ENCODE measurements at places on chromosomes 6 and 20.

- DNase-seq, result no peak
Measured at GRCh38 chr20:2822073-2822472, 5.9 kb downstream of the TMEM239 start.

GRCh38 chr20:1225783-1226654 is at the start of gene RAD21L1:
Gene RAD21L1 (plus strand): TSS chr20:1226044. CDS start chr20:1228454, 2,410 bp downstream.
- peak; percentile 69 for DNase-seq

DNA sequence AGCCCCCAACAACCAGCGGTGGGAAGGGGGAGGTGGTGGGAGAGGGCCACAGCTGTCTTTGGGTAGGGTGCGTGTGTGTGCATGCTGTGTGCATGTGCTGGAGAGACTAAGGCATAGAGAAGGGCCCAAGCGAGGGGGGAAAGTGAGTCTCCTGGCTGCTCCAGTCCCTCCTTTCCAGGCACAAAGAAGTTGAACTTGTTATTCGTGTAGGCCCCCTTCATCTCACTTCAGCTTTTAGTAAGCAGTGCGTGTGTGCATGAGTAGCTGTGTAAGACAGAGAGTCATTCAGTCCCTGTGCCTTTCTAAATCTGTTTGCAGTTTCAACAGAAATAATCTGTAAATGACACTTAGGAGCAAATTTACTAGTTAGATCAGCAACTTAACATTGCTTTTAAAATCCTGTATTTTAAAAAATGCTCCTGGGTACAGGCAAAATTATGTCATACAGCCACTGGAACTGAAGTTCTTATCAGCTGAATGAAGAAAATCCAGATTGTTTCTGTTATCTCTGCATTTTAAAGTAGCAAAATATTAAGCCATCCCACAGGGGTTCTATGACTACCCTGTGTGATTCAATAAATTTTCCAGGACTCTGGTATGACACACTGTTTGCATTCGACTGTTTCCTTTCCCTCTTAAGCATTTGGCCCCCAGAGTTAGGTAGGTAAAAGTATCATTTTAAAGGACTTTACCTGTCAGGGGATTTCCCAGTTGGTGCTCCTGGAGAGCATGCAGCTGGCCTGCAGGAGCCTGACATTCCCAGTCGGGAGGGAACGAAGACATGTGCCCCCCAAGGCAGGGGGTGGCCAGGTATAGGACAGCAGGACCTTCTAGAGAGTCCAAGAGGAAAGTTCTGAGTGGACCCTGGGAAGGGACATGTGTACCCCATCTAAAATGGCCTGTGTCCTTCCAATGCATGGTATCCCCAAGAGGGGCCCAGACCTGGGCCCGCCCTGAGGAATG is 39.0 kb downstream of the MTRES1 start:
- DNase-seq, result no peak

DNA sequence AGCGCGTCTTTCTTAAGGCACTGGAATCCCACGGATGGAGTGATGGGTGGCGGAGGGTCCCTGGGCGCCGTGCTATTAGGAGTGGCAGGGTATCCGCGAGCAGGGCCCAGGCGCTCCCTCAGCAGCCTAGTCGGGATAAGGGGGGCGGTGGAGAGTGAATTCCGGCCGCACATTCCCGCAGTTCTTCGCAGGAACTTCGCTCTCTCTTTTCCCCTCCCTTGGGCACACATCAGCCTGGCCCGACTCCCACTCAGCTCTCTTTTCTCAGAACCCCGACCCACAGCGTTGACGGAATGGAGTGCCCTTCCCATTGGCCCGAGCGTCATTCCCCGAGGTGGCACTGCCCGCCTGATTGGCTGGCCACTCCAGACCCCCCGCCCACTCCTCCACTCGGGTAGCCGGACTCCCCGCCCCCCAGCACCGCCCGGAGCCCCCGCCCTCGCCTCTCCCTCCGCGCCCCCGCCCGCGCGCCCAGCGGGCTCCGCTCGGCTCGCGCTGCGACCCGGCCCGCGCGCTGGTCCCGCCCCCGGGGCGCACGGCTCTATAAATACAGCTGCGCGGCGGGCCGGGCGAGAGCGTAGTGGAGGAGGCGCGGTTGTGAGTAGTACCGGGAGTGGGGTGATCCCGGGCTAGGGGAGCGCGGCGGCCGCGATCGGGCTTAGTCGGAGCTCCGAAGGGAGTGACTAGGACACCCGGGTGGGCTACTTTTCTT is at the start of gene ID4:
Gene ID4, plus strand, starts transcription at position 572 of the 712 bp plus-strand sequence. CDS start 385 bp downstream, outside the sequence.
- no peak for DNase-seq

GRCh38 chr6:30686908-30687658 is 638 bp upstream of the PPP1R18 start:
- DNase-seq, result peak; percentile 88

DNA sequence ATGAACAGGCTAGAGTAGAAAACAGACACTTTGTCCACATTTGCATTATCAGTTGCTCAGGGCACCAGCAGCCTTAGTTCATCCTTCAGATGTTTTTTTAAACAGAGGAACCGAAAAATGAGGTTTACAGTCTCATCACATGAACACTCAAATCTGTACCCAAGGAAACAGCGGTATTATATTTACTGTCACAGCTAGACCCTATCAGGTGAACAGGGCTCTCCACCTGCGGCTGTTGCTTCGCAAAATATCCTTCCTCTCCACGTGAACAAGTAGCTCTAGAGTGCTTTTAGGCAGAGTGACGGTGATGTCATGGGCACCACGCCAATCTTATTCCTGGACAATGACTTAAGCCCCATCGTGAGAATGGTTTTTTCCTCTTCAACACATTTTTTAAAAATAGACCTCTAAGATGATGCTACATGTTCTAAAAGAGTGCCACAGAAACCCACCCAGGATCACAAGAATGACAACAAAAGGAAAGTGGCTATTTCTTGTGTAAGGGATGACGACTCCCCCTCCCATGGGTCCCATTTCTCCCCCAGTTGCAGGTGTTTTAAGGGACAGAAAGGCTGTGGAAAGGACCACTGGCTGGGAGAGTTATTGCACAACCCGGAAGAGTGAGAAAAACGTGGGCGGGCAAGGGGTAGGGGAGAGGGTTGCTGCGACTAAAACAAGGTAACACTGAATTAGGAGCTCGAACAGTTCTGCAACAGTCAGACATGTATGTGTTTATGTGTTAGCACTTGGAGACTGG is 77.7 kb downstream of the EFHC1 start:
- no peak for DNase-seq

DNA sequence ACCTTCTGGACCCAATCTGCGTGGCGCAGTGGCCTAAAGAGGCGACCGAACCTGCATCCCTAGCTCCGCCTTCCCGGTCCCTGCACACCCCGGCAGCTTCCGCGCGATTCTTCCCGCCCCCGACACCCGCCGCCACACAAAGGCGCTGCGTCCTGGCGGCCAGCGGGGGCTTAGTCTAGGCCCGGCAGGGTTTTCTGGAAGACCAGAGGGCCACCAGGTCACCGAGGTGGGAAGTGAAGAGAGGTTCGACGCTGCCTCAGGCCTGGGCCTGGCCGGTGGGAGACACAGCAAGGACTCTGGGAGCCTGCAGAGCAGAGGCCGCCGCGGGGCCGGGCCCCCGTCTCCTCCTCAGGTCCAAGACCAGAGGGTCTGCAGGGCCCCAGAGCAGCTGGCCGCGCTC is 154.9 kb downstream of the OR2B2 start:
- peak; percentile 69 for DNase-seq

DNA sequence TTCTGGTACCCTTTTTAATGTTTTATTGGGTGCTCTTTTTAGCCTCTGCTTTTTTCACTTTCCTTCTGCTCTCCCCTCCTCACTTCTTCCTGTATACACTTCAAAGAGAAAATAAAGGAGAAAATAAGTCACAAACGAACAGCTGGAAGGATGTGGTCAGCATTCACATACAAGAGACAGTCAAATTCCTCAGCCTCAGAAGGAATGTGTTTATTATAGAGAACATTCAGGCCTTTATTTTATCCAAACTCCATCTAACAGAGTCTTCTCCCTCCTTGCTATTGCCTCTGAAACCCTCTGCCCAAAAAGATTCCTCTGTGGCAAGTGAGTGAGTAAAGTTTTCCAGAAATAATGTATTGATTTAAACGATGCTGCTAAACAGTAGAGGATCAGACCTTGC is 490.4 kb downstream of the FRK start:
- no peak for DNase-seq

- DNase-seq, result no peak
Measured at GRCh38 chr6:162960679-162961457, 233.1 kb downstream of the PACRG start.

DNA sequence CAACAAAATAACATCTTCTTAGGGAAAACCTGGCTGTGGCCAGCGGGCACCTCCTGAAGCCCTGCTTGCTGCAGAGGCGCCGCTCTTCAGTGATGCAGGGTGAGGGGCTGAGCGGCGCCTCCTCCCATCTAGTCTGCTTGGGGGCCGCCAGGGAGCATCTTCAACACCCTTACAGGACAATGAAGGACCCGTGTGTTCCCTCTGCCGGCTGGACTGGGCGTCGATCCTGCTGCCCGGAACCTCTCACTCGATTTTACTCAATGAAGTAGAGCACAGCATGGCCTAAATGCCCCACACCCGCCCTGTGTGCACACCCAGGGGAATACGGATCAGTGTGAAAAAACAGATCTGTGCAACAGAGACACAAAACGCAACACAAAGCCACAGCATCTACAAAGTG is 28.5 kb upstream of the MPC1 start:
- peak; percentile 26 for DNase-seq

- DNase-seq, result no peak
Measured at GRCh38 chr6:3284436-3284876, 25.7 kb downstream of the PSMG4 start.

DNA sequence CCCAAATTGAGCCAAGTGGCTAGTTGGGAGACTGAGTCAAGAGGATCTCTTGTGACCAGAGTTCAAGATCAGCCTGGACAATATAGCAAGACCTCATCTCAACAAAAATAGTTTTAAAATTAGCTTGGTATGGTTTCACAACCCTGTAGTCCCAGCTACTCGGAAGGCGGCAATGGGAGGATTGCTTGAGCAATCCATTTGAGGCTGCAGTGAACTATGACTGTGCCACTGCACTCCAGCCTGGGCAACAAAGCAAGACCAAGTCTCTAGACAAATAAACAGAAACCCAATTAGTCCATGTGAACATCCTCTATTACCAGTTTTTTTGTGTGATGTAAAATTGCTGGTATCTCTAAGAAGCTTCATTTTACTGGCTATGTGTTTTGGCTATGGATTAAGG is 106.2 kb downstream of the TULP4 start:
- no peak for DNase-seq

DNA sequence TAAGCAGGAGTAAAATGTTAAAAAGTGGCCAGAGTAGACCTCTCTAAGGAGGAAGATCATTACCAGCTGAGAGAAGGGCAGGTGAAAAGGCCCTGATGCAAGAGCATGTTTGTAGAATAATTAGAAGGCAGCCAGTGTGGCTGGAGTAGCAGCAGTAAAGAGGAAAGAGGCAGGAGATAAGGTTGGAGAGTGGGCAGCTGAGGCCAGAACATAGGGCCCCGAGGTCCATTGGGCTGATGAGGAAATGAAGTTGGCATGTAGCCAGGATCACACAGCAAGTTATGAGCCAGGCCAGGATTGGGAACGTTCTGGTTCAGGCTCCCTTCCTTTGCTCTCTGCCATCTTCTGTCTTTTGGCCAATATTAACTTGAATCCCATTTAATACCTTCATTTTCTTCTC is 51.6 kb downstream of the RALY start:
- no peak for DNase-seq
